ENCODE measurements at places on chromosomes 3 and 15.

GRCh38 chr3:98561727-98562521 is 30.1 kb downstream of the GPR15 start:
- DNase-seq = peak; percentile 41

- no peak for DNase-seq
Observed at GRCh38 chr3:140316466-140316865, 361.4 kb upstream of the TRIM42 start.

DNA sequence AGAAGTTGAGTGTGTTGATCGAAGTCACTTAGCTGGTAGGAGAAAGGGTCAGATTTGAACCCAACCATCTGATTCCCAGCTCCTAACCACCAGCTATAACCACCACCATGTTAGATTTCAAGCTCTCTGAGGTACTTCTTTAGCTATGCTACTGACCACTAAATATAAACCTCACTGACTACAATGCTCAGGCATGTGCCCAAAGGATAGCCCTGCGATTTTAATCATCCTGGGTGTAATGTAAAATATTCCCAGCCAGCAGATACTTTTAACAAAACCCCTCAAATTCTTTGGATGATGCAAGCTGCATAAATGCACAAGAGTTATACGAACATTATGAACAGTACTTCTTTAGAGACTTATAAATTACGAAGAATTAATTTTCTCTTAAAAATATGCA is 115.2 kb upstream of the TSC22D2 start:
- no peak for DNase-seq

DNA sequence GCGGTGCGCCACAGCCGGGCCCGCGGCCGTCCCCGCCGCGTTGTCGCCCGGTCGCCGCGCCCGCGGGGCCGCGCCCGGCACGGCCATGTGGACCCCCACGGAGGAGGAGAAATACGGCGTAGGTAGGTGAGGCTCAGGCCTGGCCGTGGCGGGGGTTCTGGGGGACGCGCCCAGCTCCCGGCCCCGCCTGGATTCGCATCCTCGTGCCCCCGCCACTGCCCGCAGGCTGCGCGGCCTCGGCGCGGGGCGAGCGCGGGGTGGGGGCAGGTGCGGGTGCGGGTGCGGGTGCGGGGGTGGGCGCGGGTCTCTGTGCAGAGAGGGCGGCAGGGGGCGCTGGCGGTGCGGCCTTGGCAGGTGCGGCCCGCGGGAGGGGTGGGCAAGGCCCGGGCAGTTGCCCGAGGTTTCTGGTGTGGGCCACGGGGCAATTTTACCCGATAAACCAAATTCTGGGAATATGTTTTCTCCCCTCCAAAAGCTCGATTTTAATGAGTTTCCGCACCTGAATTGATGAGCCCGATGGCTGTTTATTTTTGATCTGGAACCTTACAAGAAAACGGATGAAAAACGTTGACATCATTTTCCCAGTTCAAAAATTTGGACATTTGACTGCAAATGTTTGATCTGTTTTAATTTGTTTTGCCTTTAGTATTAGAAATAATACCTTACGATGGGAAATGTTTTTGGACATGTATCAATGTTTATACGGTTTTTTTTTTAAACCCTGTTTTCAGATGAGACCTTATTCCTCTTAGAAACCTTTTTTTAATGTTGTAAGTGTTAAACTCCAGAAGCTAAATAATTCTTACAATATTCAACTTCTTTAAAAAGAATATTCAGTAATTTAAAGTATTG is 678 bp downstream of the DOCK3 start:
- no peak for DNase-seq

GRCh38 chr15:28110481-28110881 is 11.4 kb upstream of the OCA2 start:
- DNase-seq = no peak

DNA sequence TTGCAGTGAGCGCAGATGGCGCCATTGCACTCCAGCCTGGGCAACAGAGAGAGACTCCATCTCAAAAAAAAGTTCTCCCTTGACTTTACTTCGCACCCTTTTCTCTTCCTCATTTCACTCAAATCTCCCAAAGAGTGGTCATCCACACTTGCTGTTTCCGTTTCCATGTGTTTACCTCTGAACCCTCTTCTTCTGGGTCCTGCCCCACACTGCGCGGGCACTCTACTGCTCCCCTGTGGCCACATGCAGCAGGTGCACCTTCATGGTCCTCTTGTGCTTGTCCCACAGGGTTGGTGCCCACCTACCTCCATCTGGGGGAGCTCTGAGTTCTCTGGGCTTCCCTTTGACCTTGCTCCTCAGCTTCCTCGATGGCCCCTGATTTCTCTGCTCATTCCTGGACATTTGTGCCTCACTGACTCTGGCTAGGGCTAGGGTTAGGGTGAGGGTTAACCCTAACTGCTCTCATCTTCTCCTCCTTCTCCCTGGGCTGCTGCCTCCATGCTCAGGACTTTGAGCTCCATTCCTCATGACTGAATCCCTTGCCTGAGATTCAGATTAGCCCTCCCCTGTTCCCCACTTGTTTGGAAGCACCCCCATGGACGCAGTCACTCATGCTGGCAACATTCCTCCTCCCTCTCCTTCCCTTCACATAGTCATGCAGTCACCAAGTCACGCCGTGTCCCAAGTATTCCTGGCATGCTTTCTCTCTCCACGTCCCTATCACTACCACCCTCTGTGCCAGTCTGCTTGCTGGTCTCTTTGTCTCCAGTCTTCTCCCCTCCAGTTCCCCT is 26.6 kb upstream of the KY start:
- peak; percentile 9 for DNase-seq

GRCh38 chr3:11288021-11288491 is 15.9 kb downstream of the ATG7 start:
- DNase-seq = peak; percentile 29

- no peak for DNase-seq
Observed at GRCh38 chr3:25144430-25144829, 283.6 kb upstream of the RARB start.

DNA sequence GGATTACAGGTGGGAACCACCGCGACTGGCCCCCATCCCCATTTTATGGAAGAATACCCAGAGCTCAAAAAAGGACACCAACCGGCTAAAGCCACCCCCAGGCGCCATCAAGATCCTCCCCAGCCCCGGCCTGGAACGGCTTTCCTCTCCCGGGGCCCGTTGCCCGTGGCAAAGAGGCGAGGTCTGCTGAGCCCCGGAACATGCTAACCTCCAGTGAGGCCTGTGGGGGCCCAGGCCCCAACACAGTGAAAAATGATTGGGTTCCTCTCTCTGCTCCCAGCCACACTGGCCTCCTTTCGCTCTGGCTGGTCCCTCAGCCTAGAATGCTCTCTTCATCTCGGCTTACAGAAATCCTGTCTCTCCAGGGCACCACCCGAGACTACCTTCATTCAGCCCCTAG is 46.5 kb upstream of the SMAD6 start:
- DNase-seq = no peak

DNA sequence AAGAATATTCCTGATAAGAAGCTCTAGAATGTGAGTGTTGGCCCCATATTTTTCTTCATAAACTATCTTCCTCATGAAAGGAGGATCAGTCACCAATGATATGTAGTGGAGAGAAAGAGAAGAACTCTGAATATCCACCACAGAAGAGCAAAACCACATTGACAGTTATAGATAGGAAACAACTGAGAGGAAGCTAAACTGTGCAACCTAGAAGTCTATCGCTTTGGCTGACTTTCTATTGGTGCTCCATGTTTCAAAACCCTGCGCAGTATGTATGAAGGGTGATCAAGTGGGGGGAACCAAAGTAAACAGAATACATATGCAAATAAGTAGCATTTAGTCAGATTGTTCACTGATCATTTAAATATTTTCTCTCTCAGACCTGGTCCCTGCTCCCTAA is 41.0 kb upstream of the ZNF280D start:
- no peak for DNase-seq

DNA sequence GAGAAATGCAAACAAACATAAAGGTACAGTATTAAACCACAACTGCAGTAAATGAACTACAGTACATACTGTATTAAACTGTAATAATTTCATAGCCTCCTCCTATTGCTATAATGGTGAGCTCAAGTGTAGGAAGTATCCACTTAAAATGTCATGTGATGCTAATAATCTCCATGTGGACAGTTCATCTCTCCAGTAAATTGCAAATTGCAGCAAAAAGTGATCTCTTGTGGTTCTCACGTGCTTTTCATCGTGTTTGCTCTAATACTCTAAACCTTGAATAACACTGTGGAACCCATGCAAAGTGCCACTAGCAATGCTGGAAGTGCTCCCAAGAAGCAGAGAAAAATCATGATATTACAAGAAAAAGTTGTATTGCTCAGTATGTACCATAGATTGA is 9.2 kb upstream of the FNDC3B start:
- DNase-seq = no peak

GRCh38 chr3:36446276-36446675 is 66.0 kb downstream of the STAC start:
- DNase-seq = no peak

DNA sequence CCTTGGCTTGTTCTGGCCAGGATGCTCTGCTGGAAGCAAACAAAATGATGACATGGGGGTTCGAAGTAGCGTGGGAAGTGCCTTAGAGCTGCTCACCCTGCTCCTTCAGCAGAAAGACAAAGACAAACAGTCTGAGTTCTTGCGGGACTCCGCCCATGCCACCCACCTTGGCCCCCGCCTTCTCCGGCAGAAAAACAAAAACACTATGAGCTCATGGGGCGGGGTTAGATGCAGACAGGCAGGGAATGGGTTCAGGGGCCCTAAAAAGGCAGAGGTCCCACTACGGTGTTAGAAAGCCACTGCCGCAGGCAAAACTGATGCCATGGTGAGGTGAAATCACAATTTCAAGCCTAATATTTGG is 9.7 kb upstream of the NCKIPSD start:
- DNase-seq = no peak

DNA sequence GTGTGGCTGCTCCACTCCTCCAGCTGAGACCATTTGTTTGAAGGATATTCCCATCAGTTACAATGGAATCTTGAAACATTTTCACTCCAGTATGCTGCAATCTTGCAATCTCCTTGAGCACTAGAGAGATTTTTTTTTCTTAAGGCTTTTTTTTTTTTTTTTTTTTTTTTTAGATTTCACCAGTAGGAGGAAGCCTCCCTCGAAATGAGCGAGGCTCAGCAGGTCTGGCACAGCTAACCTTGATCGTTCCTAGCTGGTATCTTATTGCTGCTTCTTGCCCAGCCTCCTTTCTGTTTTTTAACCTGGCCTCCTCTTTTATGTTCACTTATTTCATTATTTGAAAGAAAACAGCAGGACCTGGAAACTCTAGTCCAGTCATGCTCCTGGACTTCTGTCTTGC is 48.1 kb downstream of the RAP2B start:
- DNase-seq = no peak

DNA sequence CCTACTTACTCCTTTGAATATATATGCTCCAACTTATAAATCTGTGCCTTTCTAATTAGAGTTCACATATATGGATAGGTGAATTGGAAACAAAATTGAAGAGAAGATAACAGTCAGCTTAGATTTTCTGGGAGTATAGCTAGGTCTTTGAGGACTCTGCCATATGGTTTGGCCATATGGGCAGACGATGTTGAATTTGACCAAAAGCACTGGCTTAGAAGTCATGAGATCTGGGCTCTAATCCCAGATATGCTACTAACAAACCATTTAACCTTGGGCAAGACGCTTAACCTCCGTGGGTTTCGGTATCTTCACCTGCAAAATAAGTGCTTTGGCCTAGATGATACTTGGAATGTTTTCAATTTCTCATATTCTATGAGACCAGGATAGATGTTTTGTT is 154.1 kb downstream of the LSAMP start:
- no peak for DNase-seq
